Activated T-helper 1 cell treated with anti-CD3 and anti-CD28 coated beads, Interleukin-12 subunit alpha, Interleukin-12 subunit beta, Interleukin-2, Interleukin-4 antibody, amounts not matched to agents 30 ng/mL and 10 ng/mL and 1 ng/mL, durations not matched to agents 14 hours and 24 hours and 36 hours (primary cell): ENCODE measurements at places on chromosomes 3 and 15.

DNA sequence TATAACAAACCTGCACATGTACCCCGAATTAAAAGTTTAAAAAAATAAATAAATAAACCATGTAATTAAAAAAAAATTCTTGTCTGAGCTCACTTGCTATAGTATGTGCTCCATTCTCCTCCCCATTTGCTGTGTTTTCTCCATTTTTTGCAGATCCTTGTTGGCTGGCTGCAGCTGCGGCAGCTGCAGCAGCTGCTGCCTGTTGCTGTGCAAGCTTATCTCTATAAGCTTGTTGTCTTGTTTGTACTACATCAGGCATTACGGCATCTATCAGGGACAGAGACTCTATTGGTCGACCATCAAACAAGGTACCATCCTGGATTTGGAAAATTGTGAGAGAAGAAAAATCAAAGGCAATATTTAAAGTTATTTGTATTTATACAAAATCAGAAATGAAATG, 145.9 kb downstream of the TBL1XR1 start:
- no peak for DNase-seq

GRCh38 chr3:37955918-37956707, 34.5 kb upstream of the VILL start:
- DNase-seq: no peak

- no peak for DNase-seq
Measured at GRCh38 chr3:129180461-129180860, 3.2 kb downstream of the CNBP start.

DNA sequence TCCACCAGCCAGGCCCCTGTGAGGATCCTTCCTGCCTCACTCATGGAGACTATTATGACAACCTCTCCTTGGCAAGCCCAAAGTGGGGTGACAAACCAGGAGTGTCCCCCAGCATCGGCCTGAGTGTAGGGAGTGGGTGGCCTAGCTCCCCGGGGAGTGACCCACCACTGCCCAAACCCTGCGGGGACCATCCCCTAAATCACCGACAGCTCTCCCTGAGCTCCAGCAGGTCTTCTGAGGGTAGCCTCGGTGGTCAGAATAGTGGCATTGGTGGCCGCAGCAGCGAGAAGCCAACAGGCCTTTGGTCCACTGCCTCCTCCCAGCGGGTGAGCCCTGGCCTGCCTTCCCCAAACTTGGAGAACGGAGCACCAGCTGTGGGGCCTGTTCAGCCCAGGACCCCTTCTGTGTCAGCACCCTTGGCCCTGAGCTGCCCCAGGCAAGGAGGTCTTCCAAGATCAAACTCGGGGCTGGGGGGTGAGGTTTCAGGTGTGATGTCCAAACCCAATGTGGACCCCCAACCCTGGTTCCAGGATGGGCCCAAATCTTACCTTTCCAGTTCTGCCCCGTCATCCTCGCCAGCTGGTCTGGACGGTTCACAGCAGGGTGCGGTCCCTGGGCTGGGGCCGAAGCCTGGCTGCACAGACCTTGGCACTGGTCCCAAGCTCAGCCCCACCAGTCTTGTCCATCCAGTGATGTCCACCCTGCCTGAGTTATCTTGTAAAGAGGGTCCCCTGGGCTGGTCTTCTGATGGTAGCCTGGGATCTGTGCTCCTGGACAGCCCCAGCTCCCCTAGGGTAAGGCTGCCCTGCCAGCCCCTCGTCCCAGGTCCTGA, 1.0 kb downstream of the LIMD1 start:
- no peak for DNase-seq

GRCh38 chr3:157271283-157271882, 111.4 kb upstream of the CCNL1 start:
- DNase-seq: no peak

GRCh38 chr15:85151861-85152260, 170.2 kb downstream of the PDE8A start:
- no peak for DNase-seq
